ENCODE measurements at places on chromosomes 7 and 10.

GRCh38 chr10:11823122-11823988 is at the start of gene PROSER2:
TSS of gene PROSER2 (plus strand) at chr10:11823356. CDS start at chr10:11852078, 28,722 bp downstream.
- DNase-seq: no peak

- no peak for DNase-seq
These were observed 33.2 kb downstream of the GNAT3 start for GRCh38 chr7:80478683-80479082.

- DNase-seq: no peak
These were observed 736 bp downstream of the MINDY4 start for GRCh38 chr7:30771880-30772425.

DNA sequence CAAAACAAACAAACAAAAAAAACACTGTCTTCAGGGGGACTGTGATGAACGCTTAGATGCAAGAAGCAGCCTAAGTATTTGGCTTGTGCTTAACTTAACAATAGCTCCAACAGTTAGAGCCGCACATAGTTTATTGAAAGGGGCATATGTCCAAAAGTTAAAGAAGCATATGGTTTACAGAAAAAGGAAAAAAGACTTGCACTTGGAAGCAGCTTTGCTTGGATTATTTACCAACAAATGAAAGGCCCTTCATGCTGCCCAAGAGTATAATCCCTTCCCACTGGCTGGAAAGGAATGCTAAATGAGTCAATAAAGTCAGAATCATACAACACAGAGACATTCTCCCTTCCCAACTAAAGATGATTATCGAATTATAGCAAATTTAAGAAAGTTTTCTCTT is 77.9 kb downstream of the GLI3 start:
- DNase-seq: no peak

DNA sequence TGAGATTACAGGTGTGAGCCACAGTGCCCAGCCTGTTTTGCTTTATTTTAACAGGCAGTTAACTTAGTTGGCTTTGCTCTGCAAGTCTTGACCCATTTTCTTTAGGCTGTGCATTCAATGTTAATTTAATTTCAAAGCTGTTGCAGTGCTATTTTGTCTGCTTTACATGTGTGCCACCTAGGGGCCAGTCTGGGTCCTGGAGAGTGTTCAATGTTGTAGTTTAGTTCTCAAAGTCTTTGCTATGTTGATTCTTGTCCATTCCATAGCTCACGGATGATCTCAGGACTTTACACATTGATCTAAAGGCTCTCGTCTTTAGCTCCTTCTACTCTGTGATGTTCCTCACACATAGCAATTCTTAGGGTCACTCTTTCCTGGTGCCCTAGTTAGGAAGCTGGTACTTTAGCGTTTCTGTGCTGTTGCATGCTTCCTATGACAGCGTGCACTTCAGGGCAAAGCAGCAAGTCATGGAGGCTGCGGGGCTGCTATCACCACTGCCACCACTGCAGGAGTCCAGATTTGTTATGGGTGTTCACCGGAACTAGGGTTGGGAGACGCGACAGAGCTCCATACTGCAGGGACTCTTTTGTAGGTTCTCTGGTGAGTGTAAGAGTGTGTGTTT is 16.4 kb upstream of the ABCA13 start:
- peak; percentile 44 for DNase-seq

GRCh38 chr10:93954726-93955363 is 38.9 kb upstream of the PLCE1 start:
- peak; percentile 7 for DNase-seq

DNA sequence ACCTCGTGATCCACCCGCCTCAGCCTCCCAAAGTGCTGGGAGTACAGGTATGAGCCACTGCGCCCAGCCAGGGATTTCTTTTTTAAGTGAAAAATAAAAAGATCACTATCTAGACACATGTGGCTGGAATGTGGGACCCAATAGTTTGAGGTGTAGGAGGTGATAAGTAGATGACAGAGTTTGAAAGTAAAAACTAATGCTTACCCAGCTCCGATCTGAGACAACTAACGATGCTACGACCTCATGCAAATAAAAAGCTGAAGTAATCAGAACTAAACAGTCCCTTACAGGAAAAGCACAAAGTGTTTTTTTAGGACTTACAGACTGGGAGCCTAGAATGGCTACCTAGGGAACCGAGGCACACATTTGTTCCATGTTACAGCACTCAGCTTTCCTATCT is 23.0 kb downstream of the PCGF6 start:
- DNase-seq: no peak

- DNase-seq: no peak
These were observed 35.0 kb upstream of the GIMAP8 start for GRCh38 chr7:150415161-150416153.

GRCh38 chr7:69272101-69272500 is 326.2 kb upstream of the AUTS2 start:
- DNase-seq: no peak

DNA sequence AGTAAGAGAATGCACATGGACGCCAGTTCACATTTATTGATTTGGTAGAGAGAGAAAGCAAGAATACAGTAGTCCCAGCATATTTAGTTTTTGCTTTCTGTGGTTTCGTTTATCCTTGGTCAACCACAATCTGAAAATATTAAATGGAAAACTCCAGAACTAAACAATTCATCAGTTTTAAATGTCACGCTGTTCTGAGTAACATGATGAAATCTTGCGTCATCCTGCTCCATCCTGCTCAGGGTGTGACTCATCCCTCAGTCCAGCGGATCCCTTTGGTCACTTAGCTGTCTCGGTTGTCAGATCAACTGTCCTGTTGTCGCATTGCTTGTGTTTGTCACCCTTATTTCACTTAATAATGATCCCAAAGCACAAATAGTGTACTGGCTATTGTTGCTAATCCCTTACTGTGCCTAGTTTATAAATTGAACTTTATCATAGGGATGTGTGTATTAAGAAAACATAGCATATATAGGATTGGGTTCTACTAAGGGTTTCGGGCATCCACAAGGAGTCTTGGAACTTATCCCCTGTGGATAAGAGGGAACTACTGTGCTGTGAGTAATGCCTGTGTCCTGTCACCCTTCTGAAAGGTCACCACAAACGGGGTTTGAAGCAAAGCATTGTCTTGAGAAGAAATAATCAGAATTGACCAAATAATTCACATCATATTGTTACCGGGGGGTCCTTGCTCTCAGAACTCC is 73.6 kb downstream of the OTUD1 start:
- DNase-seq: no peak

GRCh38 chr7:123314886-123315285 is 115.1 kb upstream of the SLC13A1 start:
- no peak for DNase-seq

DNA sequence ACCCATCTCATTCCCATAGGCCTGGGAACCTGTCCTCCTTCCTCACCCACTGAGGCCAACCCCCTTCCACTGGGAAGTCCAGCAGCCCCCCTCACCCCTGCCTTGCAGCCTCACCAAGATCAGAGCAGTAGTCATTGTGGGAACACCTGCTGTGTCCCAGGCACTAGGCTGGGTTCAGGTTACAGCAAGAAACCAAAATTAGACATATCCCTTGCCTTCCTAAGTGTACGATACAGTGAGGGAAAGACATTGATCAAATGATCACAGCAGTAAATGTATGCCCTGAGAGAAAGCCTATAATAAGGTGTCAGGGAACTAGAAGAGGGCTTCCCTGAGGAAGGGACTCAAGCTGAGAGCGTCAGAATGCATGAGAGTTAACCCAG is 17.0 kb upstream of the C10orf105 start:
- DNase-seq: no peak

GRCh38 chr7:129146237-129146979 is 1.9 kb downstream of the TSPAN33 start:
- no peak for DNase-seq

DNA sequence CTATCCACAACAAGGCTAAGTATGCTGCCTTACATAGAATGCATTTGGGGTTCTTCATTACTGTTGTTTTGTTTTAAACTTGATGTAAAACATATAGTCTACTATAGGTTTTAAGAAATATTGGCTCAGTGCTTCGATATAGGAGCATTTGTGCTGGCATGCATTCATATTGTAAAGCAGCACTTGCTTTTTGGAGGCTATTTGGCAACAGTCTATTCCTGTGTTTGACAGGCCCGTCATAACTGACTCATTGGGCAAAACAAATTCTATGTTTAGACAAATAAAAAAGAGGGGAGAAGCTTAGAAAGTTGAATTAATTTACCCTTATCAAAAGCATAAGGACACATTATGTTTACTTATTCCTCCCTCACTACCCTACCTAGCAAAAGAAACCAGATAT is 38.4 kb upstream of the PLXDC2 start:
- DNase-seq: no peak

DNA sequence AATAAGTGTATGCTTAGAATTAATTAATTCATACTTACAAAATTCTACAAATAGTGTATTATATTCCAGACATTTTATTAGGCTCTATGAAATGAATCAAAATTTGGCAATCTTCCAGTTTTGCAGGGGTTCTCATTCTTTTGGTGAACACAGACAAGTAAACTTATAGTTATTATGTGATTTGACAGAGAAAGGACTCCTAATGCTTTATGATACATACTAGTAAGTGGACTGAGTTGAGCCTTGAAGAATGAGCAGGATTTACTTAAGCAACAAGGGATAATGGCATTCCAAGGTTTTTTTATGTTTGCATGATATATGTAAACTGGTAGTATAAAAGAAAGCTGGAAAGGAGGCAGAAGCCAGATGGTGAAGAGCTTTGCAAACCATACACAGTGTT is 145.7 kb upstream of the FERD3L start:
- DNase-seq: no peak

GRCh38 chr7:102953406-102953805 is 40.6 kb downstream of the LRRC17 start:
- DNase-seq: no peak

DNA sequence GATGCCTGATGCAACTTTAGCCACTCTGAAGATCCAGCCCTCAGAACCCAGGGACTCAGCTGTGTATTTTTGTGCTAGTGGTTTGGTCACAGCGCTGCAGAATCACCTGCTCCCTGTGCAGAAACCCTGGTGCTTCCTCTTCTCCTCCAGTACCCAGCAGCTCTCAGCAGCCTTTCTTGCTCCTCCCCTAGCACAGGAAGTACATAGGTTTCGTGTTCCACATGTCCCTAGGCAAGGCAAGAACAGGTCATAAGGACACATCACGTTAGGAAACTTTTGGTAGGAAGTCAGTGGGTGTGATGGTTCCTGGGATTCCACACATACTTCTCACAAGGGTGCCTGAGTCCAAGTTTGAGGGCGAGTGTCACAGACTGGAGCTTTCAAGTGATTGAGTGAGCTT is 167.9 kb upstream of the PRSS1 start:
- DNase-seq: no peak

DNA sequence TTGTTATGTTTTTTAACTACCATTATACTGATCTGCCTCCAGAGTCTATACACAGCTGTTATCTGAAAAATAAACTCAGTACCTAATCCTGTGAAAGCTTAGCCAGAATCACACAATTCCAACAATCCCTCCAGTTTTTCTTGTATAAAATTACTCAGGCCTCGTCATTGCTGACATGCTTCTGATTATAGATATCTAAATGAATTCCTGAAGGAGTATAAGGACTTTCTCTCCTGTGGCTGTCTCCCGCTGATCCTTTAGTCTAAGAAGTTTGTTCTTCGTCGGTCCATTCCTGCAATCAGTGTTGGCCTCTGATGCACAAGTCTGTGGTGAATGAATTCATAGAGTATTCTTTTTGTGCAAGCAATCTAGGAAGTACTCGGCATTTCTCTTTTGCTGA is 288.9 kb upstream of the SEMA3C start:
- no peak for DNase-seq

DNA sequence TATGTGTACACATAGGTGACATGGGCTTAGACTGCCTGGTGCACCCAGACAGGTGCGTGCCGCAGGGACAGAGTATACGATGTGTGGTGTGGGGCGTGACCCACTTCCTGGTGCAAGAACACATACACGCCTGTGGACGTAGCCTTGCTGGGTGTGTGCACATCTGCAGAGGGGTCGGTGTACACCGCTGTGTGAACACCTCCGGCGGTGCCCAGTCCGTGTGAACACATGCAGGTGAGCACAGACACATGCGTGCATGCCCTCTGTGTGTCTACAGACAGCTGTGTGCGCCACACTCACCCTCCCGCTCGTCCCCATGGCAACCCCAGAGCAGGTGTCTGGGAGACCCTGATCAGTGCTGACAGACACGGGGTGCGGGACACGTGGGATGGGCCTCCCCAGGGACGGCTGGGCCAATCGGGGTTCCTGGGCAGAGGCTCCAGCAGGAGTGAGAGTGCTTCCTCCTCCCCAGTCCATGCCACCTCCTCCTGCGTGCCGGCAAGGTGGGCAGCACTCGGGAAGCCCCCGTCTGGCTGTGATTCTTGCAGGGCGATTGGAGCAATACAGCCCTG is 23.4 kb downstream of the ELFN1 start:
- DNase-seq: no peak

GRCh38 chr7:6651851-6652445 is 14.8 kb downstream of the ZNF316 start:
- no peak for DNase-seq

DNA sequence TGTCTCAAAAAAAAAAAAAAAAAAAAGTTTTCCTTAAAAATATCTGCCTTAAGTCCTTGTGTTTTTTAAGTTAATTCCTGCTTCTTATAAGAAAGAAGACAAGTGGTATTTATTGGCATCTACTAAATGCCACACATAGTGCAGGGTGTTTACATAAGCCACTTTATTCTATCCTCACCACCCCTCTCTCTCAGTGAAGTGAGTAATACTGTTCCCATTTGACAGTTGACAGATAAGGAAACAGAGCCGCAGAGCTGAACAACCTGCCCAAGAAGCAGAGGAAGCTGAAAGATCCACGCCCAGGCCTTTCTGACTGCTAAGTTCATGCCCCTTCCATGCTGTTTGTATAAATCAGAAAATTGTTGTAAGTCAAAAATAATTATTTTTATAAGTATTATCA is 54.1 kb downstream of the ABLIM1 start:
- no peak for DNase-seq

DNA sequence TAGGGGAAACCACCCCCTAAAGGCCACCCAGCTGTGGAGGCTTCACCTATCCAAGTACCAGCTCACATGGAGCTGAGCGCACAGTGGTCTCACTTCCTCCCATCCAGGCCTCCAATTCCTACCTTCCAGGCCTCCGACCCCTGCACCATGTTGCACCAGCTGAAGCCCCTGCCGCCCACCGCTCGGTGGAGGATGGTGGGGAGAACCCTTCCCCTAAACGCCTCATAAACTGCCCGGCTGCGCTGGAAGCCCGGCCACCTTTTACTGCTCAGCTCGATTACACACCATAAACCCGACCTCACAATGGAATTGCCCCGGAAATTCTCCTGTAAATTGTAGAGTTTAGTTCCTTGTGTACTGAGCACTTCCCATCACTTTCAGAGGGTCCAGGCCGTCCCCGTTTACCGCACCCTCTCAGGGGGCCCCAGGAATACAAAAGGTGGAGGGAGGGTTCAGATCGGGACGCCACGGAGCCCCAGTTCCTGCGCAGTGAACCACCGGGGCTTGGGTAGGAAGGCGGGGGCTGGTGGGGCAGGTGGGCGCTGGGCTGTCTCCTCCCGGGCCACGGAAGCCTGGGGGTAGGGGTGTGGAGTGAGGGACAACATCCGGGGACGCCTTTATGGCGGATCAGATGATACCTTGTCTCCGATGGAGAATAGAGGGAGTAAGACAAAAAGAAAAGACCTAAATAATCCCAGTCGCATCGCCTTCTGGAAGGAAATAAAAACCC is 1.4 kb upstream of the HOXA7 start:
- no peak for DNase-seq

GRCh38 chr7:140506788-140507464 is 27.6 kb upstream of the MKRN1 start:
- DNase-seq: no peak

GRCh38 chr7:28152594-28152993 is 28.0 kb downstream of the JAZF1 start:
- no peak for DNase-seq

- no peak for DNase-seq
These were observed 1.0 kb downstream of the CHST15 start for GRCh38 chr10:124092250-124092859.
